Activated T-cell treated with anti-CD3 and anti-CD28 coated beads, Interleukin-2, amount 50 U/mL, for 1 hour (primary cell): ENCODE measurements at places on chromosomes 4 and X.

DNA sequence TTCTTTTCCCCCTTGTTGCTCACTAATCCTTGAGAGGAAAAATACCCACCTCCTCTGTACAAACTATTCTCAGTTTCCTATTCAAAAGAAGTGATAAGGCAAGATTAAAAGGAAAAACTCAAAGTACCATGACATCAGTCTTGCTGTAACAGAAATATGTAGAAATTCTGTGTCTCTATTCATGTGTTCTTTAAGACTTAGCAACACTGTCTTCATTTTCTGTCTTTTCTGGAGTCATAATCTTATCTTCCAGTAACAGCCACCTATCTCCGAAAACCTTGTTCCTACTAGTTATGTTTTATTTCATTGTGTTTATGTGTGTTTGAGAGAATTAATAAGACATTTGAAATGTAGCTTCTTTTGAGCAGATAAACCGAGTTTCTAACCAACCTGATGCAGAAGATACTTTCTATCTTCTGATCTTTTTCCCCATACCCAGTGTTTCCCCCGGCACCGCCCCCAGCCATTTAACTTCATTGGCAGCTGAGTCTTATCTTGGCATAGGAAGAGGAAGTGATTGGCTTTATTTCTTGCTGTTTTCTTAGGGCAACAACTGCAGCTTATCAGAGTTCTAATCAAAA, 8.0 kb downstream of the FAM241A start:
- DNase-seq, result no peak

GRCh38 chrX:7242613-7243012, 94.7 kb upstream of the PUDP start:
- DNase-seq, result no peak

GRCh38 chr4:73832651-73833237, 3.7 kb upstream of the CXCL6 start:
- no peak for DNase-seq

DNA sequence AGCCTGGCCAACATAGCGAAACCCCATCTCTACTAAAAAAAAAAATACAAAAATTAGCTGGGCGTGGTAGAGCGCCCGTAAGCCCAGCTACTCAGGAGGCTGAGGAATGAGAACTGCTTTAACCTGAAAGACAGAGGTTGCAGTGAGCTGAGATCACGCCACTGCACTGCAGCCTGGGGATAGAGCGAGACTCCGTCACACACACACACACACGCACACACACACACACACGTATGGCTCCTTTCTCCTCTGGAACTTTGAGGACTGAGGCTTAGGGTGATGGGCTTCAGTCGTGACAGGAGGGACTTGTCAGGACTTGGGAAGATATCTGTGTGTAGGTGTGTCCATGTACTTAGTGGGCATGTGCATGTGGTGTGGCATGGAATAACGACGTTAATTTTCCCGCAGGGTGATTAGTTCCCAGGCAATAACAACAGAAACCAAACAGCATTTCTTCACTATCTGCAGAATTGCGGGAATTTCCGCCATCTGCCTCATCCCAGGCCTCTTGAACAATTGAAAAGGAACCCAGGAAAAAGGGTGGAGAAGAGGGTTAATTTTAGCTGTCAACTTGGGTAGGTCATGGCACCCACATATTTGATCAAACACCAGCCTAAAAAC, 47.7 kb downstream of the RWDD4 start:
- DNase-seq, result no peak
